Iris pigment epithelial cell (primary cell): ENCODE measurements at places on chromosomes 5 and 9.

DNA sequence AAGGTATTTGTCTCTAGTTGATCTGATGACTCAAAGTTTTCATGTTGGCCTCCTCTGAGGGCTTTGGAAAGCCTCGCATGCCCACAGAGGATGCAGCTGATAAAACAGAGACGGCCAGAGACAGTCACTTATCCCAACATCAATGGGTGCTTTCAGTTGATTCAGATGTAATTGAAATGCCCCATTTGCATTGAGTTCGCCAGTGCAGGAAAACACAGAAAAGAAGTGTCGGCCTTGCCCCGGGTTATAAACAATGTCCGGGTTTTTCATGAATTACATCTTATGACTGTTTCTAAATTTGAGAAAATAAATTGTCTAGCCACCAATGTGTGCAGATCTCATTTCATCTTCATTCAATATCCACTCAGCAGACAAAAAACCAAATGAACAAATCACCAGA lies 42.2 kb upstream of the ICE1 start:
- DNase-seq, result no peak

GRCh38 chr5:65802080-65802479 lies 80.1 kb downstream of the NLN start:
- DNase-seq, result no peak

GRCh38 chr9:71202931-71203330 lies 81.5 kb upstream of the TRPM3 start:
- no peak for DNase-seq

- DNase-seq, result no peak
Observed at GRCh38 chr9:137026828-137027227, 1.2 kb downstream of the ABCA2 start.

DNA sequence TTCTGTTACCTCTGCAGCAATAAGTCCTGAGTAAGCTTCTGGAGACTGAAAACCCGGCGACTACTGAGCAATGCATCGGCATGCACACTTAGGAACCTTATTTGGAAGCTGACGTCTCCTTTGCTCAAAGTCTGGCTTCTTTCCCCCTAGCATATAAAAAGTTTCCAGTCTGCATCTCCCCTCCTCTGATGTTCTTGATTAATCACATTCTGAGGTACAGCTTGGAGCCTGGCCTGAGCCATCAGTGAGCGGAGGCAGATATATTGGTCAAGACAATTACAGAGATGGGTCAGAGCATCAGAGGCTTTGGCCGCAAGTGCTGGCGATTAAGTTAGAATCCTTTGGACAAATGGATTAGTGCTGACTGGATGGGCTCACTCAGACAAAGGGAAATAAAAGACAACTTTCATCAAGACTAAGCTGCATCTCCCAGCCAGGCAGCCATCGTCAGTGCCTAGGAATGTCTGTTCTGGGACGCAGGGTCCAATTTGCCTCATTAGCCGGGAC lies 140.7 kb downstream of the MTX3 start:
- no peak for DNase-seq

DNA sequence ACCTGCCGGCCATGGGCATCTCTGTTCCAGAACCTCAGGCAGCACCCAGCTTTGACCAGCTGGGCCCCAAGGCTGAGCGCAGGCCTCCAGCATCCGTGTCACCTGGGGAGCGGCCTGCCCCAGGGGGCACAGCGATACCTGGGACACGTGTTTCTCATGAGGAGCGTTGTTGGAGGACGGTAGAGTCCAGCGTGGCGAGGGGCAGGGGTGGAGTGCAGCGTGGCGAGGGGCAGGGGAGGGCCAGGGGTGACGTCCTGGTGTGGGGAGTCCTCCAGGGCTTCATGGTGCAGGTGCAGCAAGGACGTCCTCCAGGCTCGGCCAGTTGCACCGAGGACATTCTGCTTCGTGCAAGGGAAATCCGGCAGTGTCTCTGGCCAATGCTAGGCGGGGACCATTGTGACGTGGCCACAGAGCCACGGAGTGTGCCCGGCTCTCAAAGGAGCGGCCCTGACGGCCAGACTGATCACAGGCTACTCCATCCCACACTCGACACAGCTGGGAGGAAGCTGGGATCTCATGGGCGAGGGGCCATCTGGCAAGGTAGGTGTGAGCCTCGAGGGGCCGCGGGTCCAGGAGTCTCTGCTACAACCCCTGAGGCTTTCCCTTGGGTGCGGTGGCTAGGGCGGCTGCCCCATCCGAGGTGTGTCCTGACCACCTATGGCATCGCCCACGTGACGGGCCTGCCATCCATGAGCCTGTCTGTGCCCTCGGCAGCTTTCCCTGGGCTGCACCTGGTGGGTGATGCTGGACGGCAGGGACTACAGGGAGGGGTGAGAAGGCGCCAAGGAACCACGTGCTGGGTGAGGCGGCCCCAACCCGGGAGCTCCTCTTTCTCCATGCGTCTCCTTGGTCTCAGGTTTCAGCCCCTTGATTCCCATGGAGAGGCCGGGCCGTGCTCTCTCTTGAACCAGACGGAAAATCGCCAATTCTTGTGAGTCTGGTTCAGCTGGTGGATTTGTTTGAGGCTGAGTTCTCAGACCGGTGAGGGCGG lies 33.8 kb downstream of the SLC9A3 start:
- DNase-seq, result no peak

DNA sequence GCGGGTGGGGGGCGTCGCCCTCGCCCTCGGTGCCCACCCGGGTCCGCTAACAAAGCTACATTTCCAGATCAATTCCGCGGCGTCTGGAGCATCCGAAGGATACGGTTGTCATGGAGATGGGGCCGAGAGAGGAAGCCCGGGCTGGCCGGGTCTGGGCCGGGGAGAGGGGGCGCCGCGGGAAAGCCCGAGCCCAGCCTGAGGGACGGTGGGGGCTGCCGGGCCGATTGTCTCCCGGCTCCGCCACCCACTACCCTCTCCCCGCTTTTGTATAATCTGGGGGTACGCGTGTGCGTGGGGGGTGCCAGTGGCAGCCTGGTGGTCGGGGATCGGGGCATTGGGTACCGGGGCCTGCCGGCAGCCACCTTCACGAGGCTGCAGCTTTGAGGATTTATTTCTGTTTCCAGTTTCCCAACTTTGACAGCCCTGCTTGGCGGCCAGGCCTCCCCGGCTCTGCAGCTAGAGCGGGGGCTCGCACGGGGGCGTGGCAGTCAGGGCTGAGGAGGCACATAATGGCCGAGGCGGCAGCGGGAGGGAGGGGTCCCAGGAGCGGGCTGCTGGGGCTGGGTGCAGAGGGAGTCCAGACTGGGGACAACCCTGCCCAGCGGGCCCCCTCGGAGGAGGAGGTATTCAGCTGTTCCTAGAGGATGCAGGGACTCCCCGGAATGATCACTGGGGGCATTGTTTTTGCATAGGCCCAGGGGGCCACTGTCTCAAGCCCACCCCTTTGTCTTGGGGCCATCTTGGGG lies 626 bp downstream of the PSD2 start:
- no peak for DNase-seq

DNA sequence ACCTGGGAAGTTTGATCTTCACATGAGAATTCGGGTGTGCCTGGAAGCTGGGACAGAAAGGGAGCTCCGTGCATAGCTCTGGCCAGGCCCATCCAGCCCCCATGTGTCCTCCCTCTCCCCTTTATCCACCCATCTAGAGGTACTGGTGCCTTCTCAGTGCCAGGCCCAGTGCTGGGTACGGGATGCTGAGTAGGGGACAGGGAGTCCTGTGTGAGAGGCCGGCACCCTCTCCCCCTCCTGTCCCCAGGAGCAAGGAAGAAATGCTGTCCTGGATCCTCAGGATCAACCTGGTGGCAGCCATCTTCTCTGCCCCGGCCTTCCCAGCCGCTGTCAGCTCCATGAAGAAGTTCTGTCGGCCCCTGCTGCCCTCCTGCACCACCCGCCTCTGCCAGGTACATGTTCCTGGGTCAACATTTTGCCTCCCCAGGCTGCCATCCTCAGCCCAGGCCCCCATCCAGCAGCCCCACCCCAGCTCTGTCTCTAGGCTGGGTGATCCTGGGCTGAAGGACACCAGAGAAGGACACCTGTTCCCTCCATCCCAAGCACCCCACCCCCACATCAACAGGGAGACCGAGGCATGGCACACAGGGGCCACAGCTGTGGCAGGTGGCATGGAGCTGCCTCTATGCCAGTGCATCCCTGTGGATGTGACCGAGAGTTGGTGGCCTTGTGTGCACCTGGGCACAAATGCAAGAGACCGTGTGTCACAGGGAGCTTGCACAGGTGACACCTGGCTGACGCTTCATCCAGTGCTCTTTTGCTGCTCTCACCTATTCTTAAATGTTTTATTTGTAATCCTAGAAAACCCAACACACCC lies 43.0 kb downstream of the PSD2 start:
- DNase-seq, result no peak

DNA sequence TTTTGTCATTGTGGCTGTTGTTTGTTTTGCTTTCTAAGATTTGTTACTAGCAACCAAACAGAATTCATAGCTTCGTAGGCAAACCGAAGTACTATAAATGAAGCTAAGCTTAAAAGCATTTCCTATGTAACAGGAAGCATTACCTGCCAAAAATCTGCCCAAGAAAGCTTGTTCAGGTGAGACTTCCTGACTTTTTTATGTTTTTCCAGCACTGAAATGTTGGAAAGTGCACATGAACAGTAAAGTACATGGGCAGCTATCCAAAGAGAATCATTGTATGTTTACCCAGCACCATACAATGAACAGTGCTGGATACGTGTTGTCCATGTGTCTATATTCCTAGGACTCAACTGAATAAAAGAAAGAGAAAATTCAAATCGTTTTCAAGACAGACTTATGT lies 247.1 kb downstream of the NFIB start:
- DNase-seq, result no peak

GRCh38 chr5:9538504-9538903 lies 7.4 kb downstream of the SEMA5A start:
- peak; percentile 51 for DNase-seq

DNA sequence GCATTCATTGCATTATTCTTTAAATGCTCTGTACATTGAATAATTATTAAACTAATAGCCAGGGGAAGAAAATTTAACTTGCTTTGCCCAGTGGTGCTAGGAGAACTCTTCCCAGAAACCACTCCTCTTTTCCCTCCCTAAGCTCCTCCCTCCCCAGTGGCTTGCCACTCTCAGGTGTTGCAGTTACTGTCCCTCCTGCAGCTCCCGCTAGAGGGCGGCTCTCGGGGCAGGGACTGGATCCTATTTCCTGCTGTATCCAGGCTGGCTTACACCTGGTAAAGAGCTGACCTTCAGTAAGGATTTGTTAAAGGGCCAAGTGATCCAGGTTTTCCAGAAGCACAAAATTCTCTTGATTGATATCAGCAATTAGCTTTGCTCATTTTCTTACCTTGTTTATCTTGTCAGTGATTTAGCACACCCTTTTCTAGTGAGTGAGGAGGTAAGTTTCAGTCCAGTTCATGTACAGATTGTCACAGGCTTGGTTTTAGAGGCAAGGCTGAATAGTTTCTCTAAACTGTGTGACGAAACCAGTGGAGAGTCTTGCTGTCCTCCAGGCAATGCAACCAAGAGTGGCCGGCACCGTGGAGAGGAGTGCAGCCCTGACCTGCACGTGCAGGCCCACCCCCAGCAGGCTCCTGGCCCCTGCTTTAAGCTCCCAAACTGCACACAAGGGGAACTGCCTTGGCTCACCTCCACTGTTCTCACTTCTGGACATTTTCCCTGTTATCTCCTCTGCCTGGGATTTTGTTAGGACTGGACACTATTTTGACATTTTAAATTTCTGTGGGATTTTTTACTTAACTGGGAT lies 423.8 kb downstream of the SPOCK1 start:
- DNase-seq, result peak; percentile 7

- DNase-seq, result no peak
Observed at GRCh38 chr9:130989891-130990290, 19.1 kb upstream of the LAMC3 start.

DNA sequence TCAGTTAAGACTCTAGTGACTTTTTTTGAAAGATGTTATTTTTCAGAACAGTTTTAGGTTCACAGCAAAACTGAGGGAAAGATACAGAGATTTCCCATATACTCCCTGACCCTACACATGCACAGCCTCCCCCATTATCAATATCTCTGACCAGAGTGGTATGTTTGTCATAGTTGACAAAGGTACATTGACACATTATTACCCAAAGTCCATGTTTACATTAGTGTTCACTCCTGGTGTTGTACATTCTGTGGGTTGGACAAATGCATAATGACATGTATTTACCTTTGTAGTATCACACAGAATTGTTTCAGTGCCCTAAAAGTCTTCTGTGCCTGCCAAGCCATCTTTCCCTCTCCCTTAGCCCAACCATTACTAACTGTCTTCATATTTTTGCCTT lies 470.7 kb upstream of the DMAC1 start:
- no peak for DNase-seq

GRCh38 chr9:8329561-8330283 lies 530.1 kb upstream of the DMAC1 start:
- DNase-seq, result no peak

GRCh38 chr5:61069150-61069549 lies 93.1 kb downstream of the SMIM15 start:
- DNase-seq, result no peak

DNA sequence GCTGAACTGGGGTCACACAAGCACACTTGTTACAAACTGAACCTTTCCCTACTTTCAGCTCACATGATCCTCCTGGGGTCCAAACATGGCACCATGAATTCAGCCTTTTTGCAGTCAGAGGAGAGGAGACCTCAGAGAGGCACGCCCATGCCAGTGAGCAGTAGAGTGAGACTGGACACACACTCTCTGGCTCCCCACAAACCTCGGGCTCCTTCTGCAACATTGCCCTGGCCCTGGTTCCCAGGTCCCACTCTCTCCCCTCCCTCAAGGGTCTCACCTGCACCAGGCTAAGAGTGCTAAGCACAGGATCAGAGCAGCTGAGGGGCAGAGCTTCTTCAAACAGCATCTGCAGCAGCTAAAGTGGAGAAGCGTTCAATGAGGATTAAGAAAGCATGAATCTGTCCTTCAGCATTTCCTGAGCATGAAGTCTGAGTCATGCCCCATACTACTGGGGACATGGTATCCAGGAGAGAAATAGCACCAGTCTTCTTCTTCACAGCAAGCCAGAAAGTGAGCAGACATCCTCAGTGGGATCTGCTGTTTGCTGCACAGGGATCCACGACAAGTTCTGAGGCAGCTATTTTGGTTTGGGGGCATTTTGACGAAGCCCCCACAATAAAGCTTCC lies 27.2 kb downstream of the SLC35A4 start:
- DNase-seq, result peak; percentile 87

- DNase-seq, result no peak
Observed at GRCh38 chr5:126847826-126848251, 70.9 kb downstream of the LMNB1 start.

- DNase-seq, result peak; percentile 75
Observed at GRCh38 chr5:122846051-122846550, 688 bp downstream of the SNX24 start.
